ENCODE measurements at places on chromosomes 4 and X. TPM values are rescaled to one million over a fixed set of nuclear protein-coding genes. Genes with fewer than 3 reads are reported as not detected.

DNA sequence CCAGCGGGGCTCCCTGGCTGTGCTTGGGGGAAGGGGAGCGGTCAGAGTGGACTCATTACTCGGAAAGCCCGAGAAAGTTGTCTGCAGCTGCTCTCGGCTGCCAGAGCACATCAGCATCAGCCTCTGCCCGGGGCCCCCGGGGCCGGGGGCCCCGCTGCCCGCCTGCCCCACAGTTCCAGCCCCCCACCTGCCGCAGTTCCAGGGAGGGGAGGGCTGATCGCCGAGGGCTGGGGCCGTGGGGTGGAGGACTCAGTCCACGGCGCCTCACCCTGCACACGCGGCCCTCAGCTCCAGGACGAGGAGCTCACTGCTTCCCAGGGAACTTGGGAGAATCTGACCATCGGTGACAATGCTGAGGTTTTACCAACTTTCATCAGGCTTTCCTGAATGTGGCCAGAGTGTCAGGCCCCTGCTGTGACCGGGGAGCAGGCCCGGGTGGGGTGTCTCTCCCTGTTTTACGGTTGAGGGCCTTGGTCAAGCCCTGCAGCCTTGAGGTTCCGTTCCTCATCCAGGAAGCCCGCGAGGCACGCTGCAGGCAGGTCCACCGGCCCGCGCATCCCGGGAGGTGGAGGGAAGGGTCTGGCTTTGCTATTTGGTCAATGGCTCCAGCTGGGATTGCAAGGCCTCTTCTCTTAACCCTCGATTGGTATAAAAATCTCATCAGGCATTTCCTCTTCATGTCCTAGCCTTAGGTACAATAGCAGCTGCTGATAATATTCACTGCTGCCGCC, 57.2 kb downstream of the CPZ start:
- DNase-seq = no peak

DNA sequence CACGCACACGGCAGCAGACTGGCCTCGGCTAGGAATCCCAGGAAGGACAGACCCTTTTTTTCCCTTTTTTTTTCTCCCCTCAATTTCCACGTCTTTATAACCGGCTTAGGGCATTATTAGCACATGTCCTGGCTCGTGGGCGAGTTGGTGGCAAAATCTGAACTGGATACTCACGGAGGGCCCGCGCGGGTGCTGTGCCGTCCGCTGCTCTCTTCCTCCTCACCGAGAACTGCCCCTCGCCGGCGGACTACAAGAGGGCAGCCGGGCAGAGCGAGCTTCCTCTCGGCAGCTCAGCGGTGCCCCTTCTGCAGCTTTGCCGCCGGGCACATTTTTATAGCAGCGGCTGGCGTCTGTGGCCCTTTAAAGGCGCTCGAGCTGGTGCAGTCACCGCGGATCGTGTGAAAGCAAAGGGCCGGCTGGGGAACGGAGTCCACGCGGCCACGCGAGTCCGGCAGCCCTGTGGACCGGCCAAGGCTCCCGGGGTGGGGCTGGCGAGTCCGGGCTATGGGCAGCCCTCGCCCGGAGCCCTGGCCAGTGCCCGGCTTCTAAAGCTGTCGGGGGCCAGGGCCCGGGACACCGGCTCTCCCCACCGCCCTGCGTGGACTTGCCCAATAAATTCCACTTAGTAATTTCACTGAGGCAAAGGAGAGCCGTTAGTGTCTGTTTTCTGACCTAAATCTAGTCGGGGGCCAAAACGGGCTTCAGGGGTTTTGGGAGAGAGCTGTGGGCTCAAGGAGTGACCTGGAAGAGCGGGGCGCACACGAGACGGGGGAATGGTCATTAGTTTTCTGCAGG, 1.3 kb upstream of the CITED1 start:
- peak; percentile 38 for DNase-seq

GRCh38 chr4:186192066-186192612, 772 bp downstream of the CYP4V2 start:
- DNase-seq = peak; percentile 18

DNA sequence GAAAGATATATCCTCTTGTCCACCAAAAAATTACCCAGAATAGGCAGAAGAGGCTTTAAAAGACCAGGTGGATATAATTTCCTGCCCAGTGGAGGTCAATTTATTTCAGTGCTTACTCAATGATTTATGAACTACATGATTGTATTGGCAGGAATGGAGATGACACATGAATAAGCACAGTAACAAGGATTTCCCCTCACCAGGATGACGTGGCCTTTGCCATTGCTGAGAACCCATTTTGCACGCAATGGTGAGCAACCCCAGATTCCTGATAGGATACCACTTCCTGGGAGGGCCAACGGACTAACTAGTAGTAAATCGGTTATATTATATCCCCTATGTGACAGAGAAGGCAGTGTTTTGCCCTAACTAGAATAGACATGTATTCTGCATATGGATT, 11.6 kb upstream of the TTC29 start:
- no peak for DNase-seq

DNA sequence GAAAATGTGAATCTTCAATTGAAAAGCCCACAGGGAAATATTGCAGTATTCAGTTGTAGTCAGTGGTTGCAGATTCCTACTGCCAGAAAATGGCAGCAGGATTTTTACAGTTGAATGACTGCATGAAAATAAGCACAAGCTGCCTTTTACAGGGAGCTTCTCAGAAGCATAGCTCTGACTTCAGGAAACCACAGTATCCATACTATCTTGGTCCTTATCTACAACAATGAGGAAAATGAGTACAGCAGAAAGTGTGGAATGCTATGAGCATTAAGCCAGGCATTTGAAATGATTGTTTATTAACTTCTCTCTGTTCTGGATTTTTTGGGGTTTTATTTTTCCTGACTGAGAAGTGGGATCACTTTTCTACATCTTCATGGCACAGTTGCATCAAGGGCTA, 34.6 kb upstream of the PRRG1 start:
- no peak for DNase-seq

- no peak for DNase-seq
These were observed 64.1 kb downstream of the ZNF81 start for GRCh38 chrX:47900833-47901232.

DNA sequence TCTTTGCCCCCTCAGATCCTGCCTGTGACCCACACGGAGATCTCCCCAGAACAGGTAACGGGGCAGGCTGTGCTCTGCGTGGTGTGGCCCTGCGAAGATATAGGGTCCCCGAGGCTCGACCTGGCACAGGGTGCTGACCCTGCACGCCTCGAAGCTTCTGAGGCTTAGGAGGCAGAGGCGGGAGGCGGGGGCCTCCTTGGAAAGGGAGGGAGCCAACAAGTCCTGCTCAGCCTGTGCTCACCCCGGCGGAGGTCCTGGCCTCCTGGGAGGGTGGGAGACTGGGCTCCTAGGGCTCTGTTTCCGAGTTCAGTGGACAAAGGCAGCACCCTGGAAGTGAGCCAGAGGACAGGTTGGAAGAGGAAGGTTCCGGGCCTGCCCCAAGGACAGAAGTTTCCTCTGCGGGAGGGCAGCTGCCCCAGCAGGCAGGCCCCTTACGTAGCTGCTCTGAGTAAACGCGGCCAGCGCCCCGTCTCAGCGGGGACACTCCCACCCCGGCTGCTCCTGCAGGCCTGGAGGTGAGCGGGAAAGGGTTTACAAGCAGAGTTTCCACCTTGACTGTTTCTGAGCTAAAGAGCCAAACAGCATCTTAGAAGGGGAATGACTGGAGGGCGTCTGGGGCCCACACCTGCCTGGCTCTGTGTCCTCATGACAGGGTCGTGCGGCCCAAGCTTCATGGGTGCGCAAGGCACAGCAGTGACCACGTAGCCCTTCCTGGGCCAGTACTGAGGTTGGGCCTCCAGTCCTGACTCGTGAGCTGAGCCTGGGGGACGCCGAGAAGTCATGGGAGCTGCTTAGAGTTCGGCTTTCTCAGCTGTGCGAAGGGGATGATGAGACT, 16.1 kb downstream of the TMEM175 start:
- no peak for DNase-seq

DNA sequence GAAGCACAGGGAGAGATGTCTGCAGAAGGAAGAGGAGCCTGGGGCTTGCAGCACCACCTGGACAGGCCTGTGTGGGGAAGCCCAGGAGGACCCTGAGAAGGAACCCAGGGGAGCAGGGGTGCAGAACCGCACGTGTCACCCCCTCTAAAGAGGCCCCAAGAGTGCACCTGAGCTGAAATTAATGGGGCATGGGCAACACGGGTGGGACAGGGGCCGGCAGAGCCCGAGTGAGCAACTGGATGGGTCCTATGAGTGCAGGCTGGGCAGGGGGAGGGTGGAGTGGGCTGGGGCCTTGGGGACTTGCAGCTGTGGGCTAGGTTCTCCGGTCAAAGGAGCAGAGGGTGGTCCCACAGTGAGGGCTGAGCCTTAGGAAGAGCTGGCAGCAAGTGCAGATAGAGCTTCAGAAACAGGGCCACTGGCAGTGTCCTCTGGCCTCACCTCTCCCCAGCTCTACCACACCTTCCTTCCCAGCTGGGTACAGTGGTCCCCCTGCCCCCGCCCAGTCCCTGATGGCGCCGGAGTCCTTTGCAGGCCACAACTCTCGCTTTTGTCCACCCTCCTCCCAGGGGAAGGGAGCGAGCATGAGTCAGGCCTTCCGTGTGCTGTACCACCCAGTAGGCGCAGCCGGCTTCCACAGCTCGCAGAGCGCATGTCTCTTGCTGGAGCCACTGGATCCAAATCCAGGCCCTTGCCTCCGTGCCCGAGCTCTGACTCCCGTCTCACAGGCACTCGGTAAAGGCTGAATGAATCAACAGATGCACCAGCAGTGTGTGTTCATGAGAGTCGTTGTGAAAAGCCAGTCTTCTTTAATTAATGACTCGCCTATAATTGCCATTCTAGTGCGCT, 131.6 kb downstream of the HMX1 start:
- DNase-seq = no peak

GRCh38 chr4:167177925-167178324, 56.4 kb downstream of the SPOCK3 start:
- no peak for DNase-seq

- no peak for DNase-seq
These were observed 84.3 kb downstream of the CNGA2 start for GRCh38 chrX:151818828-151819227.

GRCh38 chr4:30385650-30386049, 334.5 kb upstream of the PCDH7 start:
- no peak for DNase-seq

DNA sequence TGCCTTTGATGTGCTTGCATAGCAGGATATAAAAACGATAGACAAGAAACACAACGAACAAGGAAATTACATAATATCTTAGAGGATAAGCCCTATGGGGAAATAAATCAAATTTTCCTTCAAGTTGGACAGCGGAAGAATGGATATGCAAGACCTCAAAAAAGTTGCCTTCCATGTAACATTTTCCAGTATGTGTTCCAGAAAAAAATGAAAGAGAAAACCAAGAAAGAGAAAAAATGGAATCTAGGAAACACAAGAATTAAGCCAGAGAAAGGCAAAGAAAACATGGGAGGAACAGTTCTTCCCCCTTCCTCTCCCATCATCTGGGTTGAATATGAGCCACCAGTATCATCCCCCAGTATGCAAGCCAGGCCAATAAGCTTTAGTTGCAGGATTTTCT, 34.6 kb upstream of the MID1 start:
- no peak for DNase-seq

DNA sequence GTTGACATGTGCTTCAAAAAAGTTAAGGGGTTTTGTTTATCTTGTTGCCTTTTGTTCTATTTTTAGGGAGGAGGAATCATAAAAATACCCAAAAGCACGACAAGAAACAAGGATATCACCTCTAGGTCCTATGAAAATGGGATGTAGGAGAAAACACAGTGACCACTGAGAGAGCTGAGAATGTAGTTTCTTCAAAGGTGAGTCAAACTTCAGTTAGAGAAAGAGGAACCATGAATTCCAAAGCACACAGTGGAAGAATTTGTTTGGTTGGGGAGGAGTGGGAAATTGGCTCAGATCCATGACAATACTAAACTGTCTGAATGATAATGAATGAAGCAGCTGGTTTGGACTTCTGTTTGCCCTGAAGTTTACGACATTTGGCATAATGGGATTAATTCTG, 19.1 kb upstream of the FRYL start:
- DNase-seq = no peak

DNA sequence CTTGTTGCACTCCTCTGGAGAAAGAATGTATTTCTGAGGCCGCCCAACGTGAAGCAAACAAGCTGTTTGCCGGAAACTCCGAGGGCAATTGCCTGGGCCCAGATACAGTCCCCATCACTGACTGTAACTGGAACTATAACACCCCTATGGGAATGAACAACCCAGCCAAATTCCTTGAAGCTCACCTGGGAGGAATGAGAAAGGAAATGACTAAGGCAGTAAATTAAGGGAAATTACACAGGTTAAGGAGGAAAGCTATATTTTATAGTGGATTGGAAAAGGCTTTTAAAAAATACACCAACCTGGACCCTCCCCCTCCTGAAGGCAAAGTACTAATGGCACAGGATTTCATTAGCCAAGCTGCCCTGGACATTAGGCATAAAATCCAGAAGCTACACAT, 11.7 kb upstream of the HERC5 start:
- DNase-seq = no peak

Gene SPANXA2
- total RNA-seq = not detected

Gene UGT2B11
- not detected for total RNA-seq

Gene TMEM154
- total RNA-seq = 2.2 TPM

Gene TCEAL2
- 0.27 TPM for total RNA-seq

All from hematopoietic multipotent progenitor cell (in vitro differentiated cells).